Posterior vena cava (tissue), 2 donors: ENCODE measurements at places on chromosomes 16 and 17.

- DNase-seq, result peak; percentile 74
These were observed 82.9 kb downstream of the LMF1 start for GRCh38 chr16:887846-888245.

DNA sequence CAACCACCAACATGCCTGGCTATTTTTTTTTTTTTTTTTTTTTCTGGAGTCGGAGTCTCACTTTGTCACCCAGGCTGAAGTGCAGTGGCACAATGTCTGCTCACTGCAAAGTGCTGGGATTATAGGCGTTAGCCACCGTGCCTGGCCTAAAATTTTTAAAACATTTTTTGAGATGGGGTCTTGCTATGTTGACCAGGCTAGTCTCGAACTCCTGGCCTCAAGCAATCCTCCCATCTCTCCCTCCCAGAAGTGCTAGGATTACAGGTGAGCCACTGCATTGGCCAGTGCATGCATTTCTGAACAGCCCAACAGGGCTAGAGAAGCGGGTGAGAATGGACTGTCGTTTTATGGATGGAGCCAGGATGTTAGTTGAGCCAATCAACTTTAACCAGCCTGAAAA lies 72.4 kb downstream of the ERCC4 start:
- DNase-seq, result no peak

- DNase-seq, result no peak
These were observed 271.8 kb upstream of the AXIN2 start for GRCh38 chr17:65833214-65833613.

DNA sequence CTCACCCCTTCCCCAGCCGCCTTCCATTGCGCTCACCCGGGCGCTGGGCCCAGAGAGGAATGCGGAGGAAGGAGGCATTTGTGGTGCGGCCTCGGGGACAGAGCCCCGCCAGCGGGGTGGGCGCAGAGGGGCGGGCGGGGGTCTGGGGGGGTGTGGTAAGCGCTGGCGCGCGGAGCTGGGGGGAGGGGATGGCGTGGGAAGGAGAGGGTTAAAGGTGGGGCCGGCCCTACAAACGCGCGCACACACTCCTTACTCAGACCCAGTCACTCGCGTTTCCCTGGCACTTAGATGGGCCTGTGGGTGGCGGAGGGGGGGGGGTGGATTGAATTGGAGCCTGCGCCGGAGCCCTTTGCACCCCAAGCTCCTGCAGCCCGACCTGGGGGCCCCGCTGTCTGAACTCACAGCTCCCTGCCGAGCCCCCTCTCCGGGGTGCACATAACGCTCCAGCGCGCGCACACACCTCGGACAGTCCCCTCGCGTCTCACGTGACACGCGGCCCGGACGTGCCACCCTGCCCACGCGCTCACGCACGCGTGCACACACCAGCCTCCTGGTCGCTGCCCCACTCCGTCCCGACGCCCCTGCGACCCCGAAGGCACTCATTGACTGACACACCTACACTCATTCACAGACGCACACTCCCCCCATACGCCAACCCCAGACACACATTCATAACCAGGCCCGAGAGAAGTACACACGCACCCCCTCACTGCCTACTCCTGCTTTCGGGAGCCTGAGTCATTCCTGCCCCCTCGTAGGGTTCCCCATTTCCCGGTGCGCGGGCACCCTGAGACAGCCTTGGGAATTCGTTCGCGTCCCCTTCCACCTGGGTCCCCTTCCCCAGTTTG lies 844 bp downstream of the TBKBP1 start:
- peak; percentile 93 for DNase-seq

- DNase-seq, result no peak
These were observed 98.6 kb downstream of the USP22 start for GRCh38 chr17:20944014-20944865.

- no peak for DNase-seq
These were observed 893.0 kb upstream of the SOX9 start for GRCh38 chr17:71227841-71228240.

DNA sequence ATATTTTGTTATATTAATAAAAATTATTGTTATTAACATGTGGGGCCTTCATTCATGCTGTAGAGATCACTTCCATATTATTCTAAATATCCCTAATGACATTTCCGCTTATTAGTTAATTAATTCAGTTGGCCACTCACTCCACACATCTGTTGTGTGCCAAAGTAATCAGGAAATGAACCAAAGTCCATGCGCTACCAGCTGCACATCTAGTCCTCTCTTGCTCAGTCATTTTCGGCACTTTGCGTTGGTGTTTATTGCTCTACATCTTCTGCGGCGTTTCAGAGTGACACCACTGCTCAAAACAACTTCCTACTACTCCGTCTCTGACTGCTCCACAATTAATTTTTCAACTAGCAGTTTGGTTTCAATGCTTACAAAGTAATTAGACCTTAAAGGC lies 101.4 kb upstream of the ZFHX3 start:
- no peak for DNase-seq

GRCh38 chr17:7561028-7561575 lies 617 bp upstream of the SENP3 start:
- peak; percentile 97 for DNase-seq

DNA sequence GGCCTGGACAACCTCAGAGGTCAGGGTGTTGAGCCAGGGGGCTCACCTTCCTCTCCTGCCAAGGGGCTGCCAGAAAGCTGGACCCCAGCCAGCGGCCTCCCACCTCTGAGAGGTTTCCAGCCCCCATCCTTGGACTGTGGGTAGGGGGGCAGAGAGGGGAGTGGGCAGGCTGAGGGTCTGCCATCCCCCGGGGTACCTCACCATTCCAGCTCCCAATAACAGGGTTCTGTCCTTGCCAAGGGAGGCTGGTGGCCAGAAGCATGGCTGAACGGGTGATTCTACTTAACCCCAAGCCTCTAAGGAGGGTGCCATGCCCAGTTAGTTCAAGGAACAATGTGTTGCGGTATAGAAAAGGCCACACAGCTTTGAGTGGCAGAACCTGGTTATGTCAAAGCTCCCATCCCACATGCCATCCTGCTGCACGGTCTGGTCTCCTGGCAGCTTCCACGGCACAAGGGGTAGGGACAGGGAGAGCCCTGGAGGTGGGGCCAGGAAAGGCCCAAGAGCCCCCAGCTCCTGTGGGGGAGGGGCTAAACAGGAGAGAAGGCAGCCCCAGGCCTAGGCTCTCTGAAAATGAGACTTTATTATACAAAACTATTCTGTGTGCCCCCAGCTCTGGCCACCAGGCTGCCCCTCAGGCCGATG lies 19.8 kb downstream of the B9D1 start:
- peak; percentile 76 for DNase-seq

DNA sequence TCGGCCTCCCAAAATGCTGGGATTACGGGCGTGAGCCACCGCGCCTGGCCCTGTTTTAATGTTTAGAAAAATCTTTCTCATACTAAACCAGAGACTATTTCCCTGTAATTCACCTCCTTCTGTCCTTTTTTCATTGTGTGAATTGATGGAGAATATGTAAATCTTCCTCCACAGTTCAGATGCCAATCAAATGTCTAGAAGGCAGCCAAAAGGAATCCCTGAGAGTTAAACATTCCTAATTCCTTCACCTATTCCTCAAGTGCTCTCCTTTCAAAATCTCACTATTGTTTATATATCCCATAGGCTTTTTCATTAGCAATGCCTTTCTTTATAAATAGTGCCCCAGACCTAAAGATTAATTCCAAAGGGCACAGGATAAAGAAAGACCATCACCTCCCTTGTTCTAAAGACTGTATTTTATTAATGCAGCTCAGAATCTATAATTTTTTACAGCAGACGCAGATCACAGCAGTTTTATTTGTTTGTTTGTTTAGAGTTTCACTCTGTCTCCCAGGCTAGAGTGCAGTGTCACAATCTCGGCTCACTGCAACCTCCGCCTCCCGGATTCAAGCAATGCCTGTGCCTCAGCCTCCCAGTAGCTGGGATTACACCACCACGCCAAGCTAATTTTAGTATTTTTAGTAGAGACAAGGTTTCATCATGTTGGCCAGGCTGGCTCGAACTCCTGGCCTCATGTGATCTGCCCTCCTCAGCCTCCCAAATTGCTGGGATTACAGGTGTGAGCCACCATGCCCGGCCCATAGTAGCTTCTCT lies 30.5 kb downstream of the COPZ2 start:
- DNase-seq, result no peak

DNA sequence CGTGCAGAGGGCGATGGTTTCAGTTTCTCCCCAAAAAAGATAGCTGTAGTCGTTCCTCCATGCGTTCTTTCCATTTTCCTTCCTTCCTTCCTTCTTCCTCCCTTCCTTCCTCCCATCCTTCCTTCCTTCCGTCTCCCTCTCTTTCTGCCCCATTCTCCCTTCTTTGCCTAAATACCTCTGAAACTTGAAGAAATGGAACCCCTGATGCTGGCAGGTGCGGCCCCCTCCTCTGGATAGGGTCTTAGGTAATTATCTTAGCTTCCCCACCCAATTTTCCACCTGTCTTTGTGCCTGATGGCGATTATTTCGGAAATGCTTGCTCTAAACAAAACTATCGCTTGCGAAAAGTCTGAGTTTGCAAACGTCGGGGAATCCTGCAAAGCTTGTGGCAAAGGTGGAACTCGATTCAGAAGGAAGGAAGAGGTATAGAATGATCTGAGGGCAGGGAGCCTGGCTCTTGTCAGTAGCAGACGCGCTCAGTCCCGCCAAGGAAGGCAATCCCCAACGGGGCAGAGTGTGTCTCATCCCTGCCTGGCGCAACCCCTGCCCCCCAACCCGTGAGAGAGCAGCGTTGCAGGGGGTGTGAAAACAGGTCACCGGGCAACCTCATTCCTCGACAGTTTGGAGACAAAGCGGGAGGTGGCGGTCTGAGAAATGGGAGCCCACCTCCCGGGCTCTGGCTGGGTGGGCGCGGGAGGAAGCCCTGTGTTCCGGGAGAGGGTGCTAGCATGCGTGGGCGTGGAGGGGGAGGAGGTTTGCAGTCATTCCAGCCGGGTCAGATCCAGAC lies 2.9 kb upstream of the CBX8 start:
- no peak for DNase-seq

DNA sequence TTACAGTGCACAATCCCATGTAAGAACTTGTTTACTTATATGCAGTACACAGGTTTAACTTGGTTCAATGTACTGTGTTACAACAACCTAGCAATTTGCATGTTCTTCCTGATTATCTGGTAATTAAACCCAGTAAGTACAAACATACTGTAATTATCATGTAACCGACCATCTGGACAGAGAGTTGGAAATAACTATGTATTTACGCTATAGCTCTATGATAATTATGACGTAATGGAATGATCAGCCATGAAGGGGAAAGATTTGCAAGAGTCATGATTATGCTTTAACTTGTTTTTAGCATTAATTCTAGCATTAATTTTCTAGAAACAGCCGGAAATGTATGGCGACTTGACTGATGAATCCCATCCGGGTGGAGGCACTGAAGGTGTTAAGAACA lies 74.8 kb upstream of the SALL1 start:
- no peak for DNase-seq
